B cell (primary cell): ENCODE measurements at places on chromosomes 16 and 17. TPM values are rescaled to one million over a fixed set of nuclear protein-coding genes. Genes with fewer than 3 reads are reported as not detected.

The TP53TG3E gene
- not detected in 2 replicates for total RNA-seq

- H3K27ac ChIP-seq, result no peak overlapping the region
- DNase-seq, result no peak
- H3K27me3 ChIP-seq, result no peaks in the 10 kb centered on the region
- no peak overlapping the region for H3K4me3 ChIP-seq
- no peaks in the 10 kb centered on the region for H3K4me1 ChIP-seq
Observed at GRCh38 chr16:77585379-77586251, 136.7 kb upstream of the NUDT7 start.

The IL34 gene
- not detected in 2 replicates for total RNA-seq

GRCh38 chr16:11354733-11355574 lies 9.7 kb downstream of the RMI2 start:
- H3K4me1 ChIP-seq, result peaks cover 34% of the 10 kb centered on the region
- peaks cover 4% of the 10 kb centered on the region for H3K36me3 ChIP-seq
- H3K4me3 ChIP-seq, result peak overlapping the region; percentile 37
- H3K27me3 ChIP-seq, result peaks cover 5% of the 10 kb centered on the region
- peak; percentile 83 for DNase-seq

- no peaks in the 10 kb centered on the region for H3K36me3 ChIP-seq
- H3K4me1 ChIP-seq, result peaks cover 7% of the 10 kb centered on the region
- H3K27ac ChIP-seq, result no peak overlapping the region
- no peak overlapping the region for H3K4me3 ChIP-seq
- no peak for DNase-seq
Observed at GRCh38 chr16:15482068-15482747, 47.8 kb downstream of the BMERB1 start.

The CES3 gene
- total RNA-seq, result 0.32 and 0.42 TPM in 2 replicates

The PLXDC1 gene
- total RNA-seq, result not detected in 2 replicates

The PALB2 gene
- total RNA-seq, result 14.9 and 16.3 TPM in 2 replicates

DNA sequence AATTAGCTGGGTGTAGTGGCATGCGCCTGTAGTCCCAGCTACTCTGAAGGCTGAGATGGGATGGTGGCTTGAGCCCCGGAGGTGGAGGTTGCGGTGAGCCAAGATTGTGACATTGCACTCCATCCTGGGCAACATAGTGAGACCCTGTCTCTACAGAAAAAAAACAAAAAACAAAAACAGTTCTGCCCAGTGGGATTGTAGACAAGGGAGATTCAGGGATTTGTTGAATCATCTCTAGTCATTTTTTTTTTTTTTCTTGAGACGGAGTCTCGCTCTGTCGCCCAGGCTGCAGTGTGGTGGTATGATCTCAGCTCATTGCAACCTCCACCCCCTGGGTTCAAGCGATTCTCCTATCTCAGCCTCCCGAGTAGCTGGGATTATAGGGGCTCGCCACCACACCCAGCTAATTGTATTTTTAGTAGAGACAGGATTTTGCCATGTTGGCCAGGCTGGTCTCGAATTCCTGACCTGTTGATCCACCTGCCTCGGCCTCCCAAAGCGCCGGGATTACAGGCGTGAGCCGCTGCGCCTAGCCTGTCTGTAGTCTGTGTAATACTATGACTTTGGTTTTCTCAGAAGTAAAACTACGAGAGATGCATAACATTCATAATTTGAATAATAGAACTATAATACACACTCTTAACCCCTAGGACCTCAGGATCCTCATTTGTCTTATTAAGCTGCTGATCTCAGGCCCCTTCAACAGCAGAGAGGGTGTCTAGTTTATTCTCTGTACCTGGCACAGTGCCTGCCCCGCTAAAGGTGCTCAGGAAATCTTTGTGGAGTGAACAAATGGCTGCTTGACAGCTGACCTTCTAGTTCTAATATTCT lies 1.4 kb downstream of the TEN1 start:
- no peaks in the 10 kb centered on the region for H3K36me3 ChIP-seq
- peak overlapping the region; percentile 73 for H3K4me3 ChIP-seq
- peak overlapping the region; percentile 92 for H3K27ac ChIP-seq

The FOXO3B gene
- 7.1 and 7.6 TPM in 2 replicates for total RNA-seq

The SMARCE1 gene
- total RNA-seq, result 123 and 128 TPM in 2 replicates

The PRSS33 gene
- not detected in 2 replicates for total RNA-seq

- H3K4me1 ChIP-seq, result no peaks in the 10 kb centered on the region
- H3K27me3 ChIP-seq, result no peaks in the 10 kb centered on the region
- H3K4me3 ChIP-seq, result no peak overlapping the region
- DNase-seq, result no peak
Observed at GRCh38 chr17:74135391-74136167, 67.9 kb upstream of the RPL38 start.

DNA sequence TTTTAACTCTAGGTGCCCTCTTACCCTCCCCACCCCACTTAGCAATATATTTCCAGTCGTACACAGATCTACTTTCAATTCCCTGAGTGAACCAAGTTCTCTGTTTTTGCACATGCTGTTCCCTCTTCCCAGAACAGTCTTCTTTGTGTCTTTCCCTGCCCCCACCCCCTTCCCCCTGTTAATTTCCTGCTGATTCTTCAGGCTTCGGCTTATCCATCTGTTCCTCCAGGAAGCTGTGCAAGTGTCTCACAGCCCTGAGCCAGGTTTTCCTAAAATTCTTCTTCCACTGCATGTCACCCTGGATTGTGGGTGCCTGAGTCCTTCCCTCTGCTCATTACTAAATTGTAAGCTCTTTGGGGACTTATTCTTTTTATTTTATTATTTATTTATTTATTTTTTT lies 12.4 kb upstream of the SPOP start:
- H3K27ac ChIP-seq, result no peak overlapping the region
- no peaks in the 10 kb centered on the region for H3K36me3 ChIP-seq
- H3K27me3 ChIP-seq, result no peaks in the 10 kb centered on the region
- H3K4me1 ChIP-seq, result peaks cover 15% of the 10 kb centered on the region
- no peak overlapping the region for H3K4me3 ChIP-seq
- DNase-seq, result no peak

- no peaks in the 10 kb centered on the region for H3K4me1 ChIP-seq
- DNase-seq, result no peak
- H3K4me3 ChIP-seq, result no peak overlapping the region
- H3K36me3 ChIP-seq, result peaks cover 9% of the 10 kb centered on the region
Observed at GRCh38 chr16:3738128-3738527, 20.8 kb upstream of the TRAP1 start.

The KLHL36 gene
- 133 and 135 TPM in 2 replicates for total RNA-seq
